CD4-positive, alpha-beta T cell treated with Interleukin-12 subunit alpha and Interleukin-12 subunit beta, for 1 hour (primary cell): ENCODE measurements at places on chromosomes 11 and 22.

- no peak for DNase-seq
Measured at GRCh38 chr11:85709941-85710702, 24.1 kb upstream of the CCDC89 start.

DNA sequence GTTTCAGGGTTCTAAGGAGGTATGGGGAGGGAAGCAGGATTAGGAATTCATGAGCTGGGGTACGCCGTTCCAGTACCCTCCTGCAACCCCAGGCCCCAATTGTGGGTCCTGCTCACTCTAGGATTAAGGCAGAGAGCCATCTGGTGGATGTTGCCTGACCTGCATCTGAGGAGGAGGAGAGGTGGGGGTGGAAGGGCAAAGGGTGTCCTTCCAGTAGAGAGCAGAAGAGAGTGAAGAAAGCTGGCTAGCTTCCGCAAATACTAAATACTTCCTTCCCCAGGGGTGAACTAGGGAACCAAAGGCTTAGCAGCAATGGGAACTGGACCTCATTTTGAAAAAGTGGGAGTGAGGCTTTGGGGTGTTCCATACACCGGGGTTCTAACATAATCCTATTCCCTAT lies 10.6 kb downstream of the LRRC51 start:
- DNase-seq, result peak; percentile 76

- DNase-seq, result no peak
Measured at GRCh38 chr22:35399114-35399677, 744 bp upstream of the MCM5 start.

DNA sequence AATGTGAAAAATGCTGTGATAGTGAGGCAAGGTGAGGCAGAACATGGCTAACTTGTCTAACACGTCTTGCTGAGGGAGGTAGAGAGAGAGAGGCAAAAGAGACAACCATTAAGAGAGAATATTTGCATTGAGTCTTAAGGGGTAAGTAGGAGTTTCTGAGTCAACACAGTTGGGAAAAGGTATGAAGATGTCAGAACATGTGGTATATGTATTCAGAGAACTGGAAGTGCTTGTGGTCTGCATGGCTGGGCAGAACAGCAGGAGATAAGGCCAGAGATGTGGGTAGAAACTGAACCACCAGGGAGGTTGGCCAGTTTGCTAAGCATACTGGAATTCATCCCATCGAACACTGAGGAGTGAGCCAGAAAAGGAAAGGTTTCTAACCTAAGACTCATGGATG lies 25.0 kb upstream of the SLC5A1 start:
- DNase-seq, result no peak

- DNase-seq, result no peak
Measured at GRCh38 chr11:111450480-111451320, 61.5 kb downstream of the BTG4 start.
